ENCODE measurements at places on chromosomes 7 and 10.

DNA sequence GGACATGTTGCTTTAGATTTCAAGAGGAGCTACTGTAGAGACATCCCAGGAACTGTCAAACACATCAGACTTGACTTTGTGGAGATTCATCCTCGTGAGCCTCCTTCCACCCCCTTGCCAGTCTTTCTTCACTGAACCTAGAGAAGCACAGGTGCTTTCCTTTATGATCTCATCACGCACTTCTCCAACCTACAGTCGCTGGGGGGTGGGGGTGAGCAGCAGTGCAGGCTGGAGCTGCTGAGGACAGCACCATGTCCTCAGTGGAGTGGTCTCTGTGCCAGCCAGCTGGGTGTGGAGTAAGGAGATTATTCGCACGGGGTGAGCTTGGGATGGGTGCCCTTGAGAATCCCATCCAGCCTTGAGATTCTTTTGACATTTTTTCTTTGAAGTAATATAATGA is 88.1 kb downstream of the VOPP1 start:
- DNase-seq, result no peak

GRCh38 chr10:132341017-132341416 is 9.0 kb downstream of the LRRC27 start:
- DNase-seq, result no peak

DNA sequence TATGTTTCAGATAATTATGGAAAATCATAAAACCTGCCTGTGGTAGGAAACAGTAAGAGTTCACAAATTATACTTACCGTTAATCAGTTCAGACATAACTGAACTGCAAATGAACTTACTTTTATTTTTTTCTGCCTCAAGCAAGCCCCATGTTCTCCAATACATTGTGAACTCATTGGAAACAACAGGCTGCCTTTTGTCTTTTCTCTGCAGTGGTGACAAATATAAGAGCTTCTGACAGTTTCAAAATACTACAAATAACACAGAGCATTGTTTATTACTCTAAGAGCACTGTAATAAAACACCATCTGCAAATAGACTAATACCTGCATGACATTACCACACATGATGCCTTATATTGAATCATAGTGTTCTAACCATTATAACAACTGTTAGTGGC is 94.0 kb upstream of the CDCA7L start:
- DNase-seq, result no peak

DNA sequence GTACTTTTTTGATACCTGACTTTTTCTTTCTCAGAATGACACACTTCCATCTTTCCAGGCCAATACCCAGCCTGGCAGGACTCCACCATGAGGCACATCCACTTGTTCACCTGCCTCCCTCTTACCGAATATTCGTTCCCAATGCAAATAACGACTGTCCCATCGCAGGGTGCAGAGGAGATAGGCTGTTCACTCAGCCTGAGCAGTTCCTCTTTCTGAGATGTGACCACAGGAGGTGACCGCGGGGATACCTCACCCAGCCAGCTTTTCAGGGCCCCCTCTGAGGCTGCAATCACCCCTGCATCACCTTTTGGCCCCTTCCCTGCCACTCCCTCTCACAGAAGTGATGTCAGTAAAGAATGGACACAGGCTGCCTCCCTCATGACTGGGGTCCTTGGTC is 28.3 kb downstream of the PTPRN2 start:
- no peak for DNase-seq

GRCh38 chr10:108591417-108591816 is 1331.9 kb downstream of the XPNPEP1 start:
- DNase-seq, result no peak

- DNase-seq, result no peak
Observed at GRCh38 chr7:51732951-51733350, 416.3 kb upstream of the COBL start.

GRCh38 chr7:106737202-106737562 is 76.2 kb upstream of the CCDC71L start:
- no peak for DNase-seq

DNA sequence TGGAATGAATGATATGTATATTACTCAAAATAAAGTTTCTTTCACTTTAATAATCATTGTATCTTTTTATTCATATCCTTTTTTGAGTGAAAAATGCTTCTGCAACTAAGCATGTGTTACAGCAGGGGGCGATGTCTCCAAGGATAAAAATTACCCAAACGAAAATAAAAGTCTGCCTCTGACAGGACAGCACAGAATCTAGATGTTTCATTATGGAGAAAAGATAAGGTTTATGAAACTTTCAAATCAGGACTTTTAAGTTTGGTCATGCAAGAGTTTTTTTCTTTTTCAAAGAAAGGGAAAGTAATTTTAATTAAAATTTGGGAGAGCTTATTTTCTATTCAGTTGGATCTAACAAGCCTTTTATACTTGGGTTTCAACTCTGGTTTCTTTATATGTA is 48.4 kb downstream of the TES start:
- DNase-seq, result peak; percentile 7

DNA sequence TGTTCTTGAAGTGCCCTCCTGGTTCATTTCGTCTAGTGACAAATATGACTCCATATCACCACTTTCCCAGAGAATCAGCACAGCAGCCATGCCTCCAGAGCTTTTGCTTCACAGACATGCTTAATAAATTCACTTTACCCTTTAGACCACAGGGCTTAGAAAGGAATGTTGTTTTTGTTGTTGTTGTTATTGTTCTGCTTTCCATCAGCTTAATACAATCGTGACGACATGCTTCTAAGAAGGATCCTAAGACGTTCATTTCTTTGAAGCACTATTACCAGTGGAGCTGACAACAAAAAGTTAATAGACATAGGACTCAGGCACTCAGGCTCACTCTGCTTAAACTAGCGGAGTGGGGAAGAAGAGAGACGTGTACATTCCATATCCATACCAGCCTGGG is 418.6 kb downstream of the KCNMA1 start:
- no peak for DNase-seq

- no peak for DNase-seq
Observed at GRCh38 chr10:129513312-129513711, 46.3 kb downstream of the MGMT start.

DNA sequence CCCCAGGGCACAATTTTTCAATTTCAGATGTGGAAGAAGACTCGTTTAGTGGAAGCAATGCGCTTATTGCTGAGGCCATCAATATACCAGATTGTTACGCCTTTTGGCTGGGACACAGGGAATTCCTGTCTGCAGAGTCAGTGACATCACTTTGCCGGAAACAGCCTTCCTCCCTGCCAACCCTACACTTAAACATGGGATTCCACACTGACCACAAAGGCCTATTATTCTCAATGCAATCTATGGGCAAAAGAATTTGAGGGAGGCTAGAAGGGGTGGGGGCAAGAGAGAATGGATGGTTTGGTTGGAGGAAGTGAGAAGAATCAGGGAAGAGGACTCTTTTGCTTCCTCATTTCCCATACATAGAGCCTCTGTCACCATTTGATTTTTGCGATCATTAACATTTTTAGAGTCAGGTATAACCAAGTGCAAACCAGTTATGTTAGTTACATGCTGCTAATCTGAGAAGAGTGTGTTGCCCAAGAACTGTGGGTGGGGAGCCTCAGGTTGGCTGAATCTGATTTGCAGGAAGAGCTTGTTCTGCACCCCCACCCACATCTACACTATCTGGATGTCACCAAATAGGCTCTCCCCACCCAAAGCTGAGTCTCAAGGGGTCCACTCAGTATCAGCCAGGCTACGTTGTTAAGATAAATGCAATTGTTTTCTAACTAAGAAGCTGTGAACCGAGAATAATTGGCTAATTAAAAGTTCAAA is 58.2 kb downstream of the ENTPD1 start:
- no peak for DNase-seq

DNA sequence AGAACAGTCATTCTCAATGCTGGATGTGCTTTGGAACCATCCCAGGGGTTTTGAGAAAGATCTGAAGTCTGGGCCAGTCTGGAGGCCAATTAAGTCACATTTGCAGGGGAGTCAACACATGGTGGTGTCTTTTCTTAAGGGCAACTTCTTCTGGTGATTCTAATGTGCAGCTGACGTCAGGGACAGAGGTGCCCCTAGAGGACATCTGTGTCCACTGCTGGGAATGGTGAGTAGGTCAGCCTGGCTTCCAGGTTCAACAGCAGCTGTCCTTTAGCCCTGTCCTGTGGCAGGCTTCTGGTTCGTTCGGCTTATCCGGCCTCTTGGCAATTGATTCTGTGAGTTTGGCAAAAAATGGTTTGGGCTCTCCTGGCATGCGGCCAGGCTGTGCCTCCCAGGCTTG is 269.7 kb upstream of the HABP2 start:
- no peak for DNase-seq

GRCh38 chr10:102850025-102850518 is 4.0 kb upstream of the BORCS7 start:
- no peak for DNase-seq

DNA sequence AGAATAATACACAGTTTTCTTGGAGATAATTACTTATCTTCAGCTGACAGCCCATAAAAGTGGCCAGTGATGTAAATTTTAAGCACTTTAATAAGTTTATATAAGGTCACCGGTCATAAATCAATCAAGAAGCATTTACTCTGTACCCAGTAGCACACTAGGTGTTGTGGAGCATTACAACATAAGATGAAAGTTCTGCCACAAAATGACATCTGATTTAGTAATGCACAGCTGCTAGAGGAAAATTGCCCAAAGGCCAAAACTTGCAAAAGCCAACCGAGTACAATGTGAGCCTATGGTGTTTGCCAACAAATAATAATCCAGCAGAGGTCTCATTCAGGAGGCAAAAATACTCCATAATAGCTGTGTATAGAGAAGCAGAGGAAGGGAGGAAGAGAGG is 63.6 kb downstream of the GPR37 start:
- no peak for DNase-seq

DNA sequence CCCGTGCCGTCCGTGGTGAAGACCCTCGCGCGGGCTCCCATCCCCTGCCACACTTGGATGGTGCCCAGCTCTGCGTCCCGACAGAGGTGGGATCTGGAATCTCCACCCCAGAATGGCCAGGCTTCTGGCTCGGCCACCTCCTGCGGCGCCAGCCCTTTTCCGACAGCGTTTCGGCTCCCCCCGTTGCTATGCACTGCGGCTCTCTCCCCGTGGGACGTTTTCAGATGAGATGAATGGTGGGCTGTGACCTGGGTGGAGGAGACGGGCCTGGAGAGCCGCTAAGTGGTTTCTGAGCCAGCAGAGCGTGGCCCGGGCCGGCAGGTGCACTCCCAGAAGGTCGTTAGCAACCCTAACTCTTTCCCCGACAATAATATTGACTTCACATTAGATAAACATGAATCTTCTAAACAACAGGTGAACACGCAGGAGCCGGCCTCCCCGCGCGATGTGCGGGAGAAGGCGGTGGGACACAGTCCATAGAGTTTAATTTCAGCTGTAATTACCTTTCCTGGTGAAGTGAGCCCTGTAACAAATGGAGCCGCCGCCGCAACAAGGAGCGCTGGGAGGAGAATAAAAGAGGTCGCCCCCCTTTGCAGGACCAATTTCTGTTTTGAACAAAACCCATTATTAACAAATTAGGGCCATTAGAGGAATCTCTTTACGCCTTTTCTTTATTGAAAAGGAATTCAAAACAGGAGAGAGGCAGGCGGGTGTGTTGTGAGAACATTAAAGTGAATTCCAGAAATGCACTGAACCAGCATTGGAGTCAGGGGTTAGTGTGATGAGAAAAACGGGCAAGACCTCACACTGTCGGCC is 294.3 kb upstream of the PFKP start:
- DNase-seq, result no peak

- no peak for DNase-seq
Observed at GRCh38 chr10:119654540-119654939, 3.4 kb downstream of the BAG3 start.
